ENCODE measurements at places on chromosomes 12 and 14.

DNA sequence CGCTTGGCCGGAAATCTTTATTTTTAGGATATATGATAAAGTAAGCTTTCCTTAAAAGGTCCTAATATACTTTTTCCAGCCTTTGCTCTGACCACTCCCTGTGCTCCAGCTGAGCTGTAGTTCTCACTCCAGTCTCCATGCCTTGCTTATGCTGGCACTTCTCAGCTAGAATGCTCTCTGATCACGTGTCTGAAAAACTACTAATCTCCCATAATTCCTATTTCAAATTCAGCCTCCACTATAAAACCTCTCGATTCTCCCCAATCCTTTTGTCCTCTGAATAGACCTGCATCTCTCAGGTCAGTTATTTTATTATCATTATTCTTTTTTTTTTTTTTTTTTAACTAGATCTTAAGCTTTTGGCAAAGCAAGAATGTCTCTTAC is 3.7 kb downstream of the BIN2 start:
- no peak for DNase-seq

DNA sequence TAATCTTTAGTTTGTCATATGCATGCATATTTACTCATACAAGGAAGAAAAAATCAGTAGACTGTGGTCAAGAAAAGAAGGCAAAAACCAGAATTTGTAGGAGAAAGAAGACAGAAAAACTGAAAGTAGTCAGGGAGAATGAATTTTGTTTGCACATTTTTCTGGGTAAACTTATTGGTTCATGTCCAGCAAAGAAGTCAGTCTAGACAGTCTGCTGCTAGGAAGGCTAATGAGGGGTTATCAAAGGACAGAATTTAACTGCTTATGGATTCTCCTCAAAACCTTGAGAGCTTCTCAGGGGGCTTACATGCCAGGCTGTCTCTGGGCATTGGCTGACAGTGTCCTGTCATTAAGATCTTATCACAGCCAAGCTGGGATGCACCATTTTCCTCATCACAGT is 293.9 kb downstream of the RPAP3 start:
- no peak for DNase-seq

DNA sequence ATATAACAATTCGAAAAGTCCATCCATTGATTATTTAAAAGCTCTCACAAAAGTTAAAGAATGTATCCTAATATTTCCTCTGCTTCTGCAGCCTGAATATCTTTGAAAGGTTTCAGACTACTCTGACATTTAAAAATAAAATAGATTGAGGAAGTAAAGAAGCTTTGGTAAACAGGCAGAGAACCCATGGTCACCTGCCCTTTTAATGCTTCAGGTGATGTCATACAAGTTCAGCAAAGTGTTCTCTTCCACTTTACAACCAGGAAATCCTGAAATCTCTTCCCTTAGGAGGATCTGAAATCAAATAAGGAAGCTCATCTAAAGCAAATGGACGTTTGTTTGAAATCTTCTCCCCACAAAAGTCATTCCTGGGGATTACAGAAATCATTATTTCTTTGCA is 322.4 kb downstream of the PDZRN4 start:
- DNase-seq: no peak

DNA sequence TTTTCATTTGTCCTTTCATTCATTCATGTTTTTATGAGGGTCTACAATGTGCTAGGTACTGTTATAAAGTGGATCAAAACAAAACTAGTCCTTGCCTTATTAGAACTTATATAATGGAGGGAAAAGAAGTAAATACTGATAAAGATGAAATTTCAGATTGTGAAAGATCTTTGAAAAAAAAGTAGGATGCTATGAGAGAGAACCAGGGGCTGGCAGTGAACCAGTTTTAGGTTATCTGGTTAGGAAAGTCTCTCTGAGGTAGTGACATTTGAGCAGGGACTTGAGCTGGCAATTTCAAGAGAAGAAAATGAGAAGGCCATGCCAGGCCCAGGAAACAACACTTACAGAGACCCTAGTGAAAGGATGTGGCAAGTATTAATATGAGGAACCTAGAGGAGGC is 57.3 kb upstream of the E2F7 start:
- DNase-seq: no peak

GRCh38 chr14:32381869-32382268 is 52.8 kb downstream of the AKAP6 start:
- DNase-seq: no peak

DNA sequence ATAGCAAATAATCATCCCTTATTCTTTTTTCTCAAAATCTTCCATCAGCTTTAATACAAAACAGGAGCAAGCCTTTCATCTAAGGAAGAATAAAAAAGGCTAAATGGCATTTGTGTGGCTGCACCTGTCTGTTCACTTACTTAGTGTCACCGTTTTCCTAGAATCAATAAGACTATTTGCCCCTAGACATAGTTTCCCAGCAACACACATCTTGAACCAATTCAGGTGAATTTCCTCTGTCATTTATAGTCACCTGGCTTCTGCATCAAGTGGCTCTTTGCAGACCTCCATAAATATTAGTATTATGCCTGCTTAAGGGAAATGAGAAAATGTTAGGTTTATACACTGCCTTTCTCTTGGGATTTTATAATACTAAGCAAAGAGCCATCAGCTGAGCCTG is 17.4 kb upstream of the GCH1 start:
- DNase-seq: no peak

GRCh38 chr14:75249251-75249957 is 29.2 kb upstream of the FOS start:
- DNase-seq: peak; percentile 69

- DNase-seq: no peak
Measured at GRCh38 chr12:70048521-70049250, 194.5 kb upstream of the CNOT2 start.

- no peak for DNase-seq
Measured at GRCh38 chr14:96037891-96038557, 1.1 kb upstream of the C14orf132 start.

- no peak for DNase-seq
Measured at GRCh38 chr14:78484028-78484427, 313.9 kb downstream of the NRXN3 start.

DNA sequence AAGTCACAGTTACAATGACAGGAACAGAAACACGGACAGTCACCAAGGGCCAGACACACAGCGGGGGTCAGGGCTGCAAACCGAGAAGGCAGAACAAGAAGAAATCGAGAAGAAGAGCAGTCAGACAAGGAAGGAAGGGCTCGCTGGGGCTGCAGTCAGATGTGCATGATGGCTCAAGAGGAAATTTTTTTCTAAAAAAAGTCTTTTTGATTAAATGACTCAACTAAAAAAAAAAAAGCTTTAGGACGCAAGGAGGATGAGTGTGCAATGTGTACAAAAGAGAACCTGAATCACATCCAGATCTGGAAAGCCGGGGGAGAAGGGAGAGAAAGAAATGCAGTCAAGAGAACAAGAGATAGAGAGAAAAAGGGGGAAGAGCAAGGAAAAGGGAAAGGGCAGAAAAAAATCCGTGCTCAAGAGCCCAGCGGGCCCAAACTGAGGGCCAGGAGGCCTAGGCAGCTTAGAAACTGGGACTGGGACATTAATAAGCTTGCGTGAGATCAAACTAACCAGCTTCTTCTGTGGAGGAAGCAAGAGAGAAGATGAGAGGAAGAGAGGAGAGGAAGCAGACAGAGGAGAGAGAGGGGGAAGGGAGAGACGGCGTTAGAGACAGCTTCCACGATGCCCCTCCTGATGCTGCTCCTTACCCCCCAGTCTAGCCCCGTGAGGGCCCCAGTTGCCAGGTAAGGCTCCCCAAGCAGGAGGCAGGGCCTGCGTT is 6.7 kb downstream of the IFFO1 start:
- DNase-seq: no peak

DNA sequence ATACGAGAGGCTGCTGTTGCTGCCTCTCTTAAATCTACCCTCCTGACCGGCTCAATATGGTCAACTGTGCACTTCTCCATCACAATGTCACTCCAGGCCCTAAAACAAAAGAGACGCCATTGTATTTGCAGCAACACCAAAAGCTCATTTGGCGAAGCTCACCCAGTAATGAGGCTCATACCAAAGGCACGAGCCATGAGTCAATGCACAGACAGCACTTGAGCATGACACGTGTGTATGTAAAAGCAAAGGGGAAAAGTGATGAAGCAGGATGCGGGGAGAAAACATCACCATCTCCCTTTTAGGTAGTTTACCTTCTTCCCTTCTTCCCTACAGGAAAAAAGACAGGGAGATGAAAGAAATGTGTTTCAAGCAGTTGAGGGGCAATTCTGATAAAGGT is 150.3 kb downstream of the FOXN3 start:
- no peak for DNase-seq

- DNase-seq: no peak
Measured at GRCh38 chr14:103384450-103385151, 614 bp upstream of the MARK3 start.

- no peak for DNase-seq
Measured at GRCh38 chr14:95319312-95320077, at the start of gene CLMN. CLMN (minus strand) TSS chr14:95319908; CDS start chr14:95319792, 116 bp downstream.

DNA sequence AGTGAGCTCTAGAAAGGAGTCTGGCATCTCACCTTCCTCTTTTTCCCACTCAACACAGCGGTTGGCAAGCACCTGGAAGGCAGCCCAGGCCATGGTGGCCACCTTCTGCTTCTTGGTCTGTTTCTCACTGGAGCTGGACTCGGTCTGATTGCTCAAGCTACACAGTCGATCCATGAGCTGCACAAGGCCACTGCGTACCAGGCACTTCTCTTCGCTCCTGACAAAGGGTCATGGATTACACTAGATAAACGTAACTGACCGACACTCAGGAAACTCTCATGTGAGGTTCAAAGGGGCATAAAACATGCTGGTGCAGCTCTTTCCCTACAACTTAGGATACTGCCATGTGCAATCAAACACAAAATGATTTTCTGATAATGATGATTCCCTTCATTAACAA is 113.7 kb downstream of the TRAFD1 start:
- no peak for DNase-seq

DNA sequence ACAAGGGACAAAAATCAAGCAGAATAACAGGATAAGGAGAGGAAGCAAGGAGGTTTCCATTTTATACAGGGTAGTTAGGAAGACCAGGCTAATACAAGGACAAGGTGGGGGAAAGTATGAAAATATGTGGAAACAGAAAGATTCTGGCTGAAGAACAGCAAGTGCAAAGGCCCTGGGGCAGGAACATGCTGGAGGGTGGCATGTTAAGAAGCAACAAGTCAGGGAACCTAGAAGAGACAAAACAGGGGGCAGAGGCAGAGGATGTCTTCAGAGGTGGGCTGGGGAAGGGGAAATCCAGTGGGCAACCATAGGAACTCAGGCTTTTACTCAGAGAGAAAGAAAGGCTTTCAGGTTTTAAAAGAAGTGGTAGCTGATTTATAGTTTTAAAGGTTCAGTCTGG is 54.8 kb downstream of the NT5DC3 start:
- no peak for DNase-seq

DNA sequence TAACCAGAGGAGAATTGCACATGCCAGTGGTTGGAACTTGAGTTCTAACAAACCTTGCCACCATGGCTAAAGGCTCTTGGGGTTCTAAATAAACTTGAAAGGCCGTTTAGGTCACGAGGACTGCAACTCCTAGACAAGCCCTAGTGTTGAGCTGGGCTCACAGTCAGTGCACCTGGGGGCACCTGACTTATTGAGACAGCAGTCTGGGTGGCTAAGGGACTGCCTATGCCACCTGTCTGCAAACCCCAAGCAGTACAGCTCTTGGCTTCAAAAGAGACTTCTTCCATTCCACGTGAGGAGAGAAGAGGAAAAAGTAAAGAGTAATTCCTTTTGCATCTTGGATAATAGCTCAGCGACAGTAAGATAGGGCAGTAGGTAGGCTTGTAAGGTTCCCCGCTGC is 765.6 kb upstream of the FOXG1 start:
- no peak for DNase-seq

- no peak for DNase-seq
Measured at GRCh38 chr12:131108177-131108955, 154.7 kb downstream of the ADGRD1 start.

DNA sequence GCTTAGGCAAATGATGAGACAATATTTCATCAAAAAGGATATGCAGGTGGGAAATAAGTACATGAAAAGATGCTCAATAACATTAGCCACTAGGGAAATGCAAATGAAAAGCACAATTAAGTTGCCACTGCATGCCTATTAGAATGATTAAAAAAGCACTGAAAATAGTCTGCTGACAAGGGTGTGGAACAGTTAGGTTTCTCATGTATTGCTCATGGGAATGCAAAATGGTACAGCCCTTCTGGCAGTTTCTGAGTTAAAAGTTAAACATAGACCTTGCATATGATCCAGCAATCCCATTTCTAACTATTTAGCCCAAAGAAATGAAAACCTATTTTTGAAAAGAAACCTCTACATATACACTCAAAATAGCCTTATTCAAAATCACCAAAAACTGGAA is 393.0 kb downstream of the BMP4 start:
- DNase-seq: no peak

DNA sequence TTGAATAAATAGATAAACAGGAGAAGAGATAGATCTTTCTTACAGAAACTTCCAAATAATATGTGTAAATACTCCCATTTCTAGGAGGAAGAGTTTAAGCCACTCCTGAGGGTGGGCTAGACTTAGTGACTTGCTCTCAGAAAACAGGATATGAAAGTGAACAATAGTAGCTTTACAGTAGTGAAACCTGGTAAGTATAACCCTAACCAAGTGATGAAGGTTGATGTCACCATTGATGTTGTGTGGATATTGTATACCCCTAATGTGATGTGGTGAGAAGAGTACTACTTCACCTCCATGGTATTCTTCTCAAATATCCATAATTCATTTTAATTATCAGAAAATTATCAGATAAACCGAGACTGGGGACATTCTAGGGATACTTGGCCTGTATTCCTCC is 20.9 kb downstream of the AKAP6 start:
- no peak for DNase-seq

DNA sequence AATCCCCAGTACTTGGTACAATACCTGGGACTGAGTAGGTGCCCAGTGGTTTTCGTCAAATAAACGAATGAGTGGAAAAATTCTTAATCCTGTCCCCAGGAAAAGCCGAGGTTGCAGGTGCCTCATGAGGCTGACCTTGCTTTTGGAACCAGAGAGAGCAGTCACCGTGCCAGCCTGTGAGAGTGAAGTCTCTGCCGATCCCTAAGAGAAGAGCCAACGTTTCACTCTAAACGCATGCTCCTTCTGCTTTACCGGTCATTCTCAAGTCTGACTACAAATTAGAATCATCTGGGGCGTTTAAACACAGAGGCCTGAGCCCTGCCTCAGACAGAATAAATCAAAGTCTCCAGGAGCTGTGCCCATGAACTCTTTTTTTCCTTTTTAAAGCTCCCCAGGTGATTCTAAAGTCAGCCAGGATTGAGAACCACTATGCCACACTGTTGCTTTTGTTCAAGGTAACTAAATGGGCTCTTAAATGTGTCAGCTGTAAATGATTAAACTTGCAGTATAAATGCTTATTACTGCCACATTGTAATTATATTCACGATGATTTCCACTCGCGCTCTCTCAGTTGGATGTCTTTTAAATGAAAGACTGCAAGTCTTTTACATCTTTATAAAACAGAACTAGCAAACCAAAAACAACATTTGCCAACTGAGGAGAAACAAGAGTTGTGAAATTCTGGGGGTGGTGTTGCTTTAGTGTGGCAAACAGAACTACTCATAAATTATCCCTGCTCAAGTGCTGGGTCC is 26.9 kb downstream of the TCP11L2 start:
- no peak for DNase-seq

Data from stimulated activated CD4-positive, alpha-beta T cell treated with anti-CD3 and anti-CD28 coated beads, TNF-alpha, amount 100 ng/mL, for 4 hours (primary cell).